ENCODE measurements at places on chromosomes 4 and X.

DNA sequence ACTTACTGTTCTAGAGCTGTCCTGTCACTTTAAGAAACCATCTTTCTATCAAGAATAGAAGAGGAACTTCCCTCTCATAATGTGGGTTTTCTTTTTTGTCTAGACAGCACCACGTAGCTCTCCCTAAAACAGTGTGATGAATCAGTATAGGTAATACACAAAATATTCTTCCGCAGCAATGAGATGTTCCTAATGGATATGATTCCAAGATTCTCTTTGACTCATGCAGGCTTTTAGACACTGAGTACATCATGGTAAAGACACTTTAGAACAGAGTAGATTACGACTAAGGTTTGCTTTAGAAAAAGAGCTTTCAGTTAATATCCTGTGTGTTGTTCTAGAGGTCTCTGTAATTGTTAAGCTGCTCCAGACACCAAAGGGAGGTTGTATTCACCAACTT is 69.8 kb downstream of the PTTG2 start:
- DNase-seq = no peak

DNA sequence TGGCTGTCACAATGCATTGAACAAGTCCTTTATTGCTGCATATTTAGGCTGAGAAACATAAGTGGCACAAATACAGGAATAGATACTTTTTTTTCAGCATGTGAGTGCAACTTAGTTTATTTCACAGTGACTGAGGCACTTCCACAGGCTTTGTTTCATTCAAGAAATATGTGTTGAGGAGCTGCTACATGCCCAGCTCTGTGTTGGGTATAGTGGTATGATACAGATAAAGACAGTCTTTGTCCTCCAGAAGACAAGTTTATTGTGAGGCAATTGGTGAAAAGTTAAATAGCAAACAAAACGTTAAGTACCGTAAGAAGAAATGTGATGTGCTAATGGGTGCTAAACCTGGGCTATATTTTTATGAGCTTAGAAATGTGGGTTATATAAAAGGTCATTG is 186.4 kb downstream of the SPRY1 start:
- no peak for DNase-seq

GRCh38 chr4:87624698-87625097 is 16.4 kb downstream of the DSPP start:
- no peak for DNase-seq

DNA sequence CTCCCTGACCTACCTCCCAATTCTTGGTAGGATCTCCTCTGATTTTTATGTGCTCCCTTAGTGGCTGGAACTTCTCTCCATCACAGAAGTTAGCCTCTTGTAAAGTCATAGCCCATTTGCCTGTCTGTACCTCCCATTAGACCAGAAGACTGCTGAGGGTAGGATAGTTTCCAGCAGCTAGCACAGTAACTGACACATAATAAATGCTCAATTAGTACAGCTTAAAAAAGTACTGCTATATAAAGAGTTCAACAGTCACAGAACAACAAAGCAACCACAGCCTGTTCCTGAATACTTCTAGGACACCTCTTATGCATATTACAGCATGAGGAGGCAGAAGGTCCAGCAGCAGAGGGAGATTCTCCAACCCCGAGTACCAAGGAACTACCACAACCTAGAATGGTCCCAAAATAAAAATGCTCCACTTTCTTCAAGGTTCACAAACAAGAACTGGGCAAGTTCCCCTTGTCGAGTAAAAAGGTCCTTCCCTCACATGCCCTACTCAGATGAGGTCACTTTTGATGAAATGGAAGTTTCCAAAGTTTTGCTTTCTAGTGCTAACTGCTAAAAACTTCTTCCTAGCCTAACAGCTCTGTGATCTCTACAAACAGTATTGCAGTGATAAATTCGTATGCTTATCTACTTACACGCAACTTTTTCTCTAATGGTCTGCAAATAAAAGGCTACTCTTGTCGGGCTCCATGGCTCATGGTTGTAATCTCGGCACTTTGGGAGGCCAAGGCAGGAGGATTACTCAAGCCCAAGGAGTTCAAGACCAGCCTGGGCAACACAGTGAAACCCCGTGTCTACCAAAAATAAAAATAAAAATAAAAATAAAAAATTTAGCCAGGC is 12.8 kb downstream of the MECP2 start:
- no peak for DNase-seq

DNA sequence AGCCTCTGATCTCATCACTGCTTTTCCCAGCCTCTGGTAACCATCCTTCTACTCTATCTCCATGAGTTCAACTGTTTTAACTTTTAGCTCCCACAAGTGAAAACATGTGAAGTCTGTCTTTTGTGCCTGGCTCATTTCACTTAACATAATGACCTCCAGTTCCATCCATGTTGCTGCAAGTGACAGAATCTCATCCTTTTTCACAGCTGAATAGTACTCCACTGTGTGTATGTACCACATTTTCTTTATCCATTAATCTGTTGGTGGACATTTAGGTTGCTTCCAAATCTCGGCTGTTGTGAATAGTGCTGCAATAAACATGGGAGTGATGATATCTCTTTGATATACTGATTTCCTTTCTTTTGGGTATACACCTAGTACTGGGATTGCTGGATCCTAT is 109.5 kb downstream of the FRYL start:
- no peak for DNase-seq

DNA sequence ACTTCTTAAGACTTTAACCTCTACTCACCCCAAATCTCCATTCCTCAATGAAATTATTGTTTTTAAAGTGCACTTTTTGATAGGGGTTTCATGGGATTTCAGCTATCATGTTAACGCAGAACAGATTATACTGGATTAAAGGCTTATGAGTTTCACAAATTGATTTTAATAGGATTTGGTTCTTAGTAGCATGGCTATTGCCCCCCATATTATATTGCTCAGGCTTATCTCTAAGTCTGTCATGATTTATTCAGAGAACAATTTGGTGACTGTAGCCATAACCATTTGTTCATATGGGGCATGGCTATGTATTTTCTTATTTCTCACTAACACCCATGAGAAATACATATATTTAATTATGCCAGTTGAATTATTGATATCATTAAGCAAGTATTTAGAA is 57.0 kb downstream of the MND1 start:
- no peak for DNase-seq

- DNase-seq = no peak
Observed at GRCh38 chrX:9940421-9940820, 26.7 kb upstream of the CLDN34 start.

GRCh38 chr4:172157946-172158345 is 344.7 kb downstream of the GALNTL6 start:
- DNase-seq = no peak

GRCh38 chr4:3461515-3462291 is 1.4 kb upstream of the DOK7 start:
- DNase-seq = no peak

GRCh38 chr4:147916351-147916750 is 184.5 kb downstream of the ARHGAP10 start:
- DNase-seq = no peak

DNA sequence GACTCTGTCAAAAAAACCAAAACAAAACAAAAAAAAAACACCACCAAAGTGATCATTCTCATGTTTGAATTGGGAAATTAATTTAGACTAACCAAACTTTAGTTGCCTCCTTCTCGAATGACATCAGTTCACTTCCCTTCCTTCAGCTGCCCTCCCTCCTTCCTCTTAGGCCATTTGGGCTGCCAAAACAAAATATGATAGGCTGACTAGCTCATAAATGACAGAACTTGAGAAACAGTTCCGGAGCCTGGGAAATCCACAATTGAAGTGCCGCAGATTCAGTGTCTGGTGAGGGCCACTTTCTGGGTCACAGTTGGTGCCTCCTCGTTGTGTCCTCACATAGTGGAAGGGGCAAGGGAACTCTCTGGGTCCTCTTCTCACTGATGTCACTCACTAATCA is 16.1 kb upstream of the WAS start:
- DNase-seq = no peak

DNA sequence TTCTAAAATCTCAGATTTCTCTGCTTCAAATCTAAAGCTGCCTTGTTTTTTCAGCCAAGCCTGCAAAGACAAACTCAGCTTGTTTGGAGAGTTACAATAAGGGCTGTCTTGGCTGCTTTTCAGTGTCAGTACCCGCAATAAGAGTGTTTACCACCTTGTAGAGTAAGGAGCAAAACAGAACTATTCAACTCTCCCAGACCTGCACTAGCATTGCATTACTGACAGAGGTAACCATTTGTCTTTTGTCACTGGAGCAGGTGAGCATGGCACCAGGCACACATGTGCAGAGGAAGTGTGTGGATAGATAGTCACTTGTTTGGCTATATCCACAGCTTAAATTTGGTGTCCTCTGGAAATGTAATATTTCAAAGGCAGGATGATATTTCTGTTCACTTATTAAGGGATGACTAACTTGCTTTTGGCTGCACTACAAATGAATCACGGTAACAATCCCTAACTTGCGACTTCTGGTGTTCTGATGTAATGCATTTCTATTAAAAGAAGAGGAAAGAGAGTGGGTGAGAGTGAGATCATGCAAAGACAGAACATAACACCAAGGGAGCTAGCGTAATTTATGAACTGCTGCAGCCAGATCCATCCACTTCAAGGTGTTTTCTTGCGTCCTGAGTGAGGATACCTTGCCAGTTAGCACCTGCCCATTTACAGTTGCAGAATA is 38.6 kb downstream of the PTCHD1 start:
- DNase-seq = no peak

DNA sequence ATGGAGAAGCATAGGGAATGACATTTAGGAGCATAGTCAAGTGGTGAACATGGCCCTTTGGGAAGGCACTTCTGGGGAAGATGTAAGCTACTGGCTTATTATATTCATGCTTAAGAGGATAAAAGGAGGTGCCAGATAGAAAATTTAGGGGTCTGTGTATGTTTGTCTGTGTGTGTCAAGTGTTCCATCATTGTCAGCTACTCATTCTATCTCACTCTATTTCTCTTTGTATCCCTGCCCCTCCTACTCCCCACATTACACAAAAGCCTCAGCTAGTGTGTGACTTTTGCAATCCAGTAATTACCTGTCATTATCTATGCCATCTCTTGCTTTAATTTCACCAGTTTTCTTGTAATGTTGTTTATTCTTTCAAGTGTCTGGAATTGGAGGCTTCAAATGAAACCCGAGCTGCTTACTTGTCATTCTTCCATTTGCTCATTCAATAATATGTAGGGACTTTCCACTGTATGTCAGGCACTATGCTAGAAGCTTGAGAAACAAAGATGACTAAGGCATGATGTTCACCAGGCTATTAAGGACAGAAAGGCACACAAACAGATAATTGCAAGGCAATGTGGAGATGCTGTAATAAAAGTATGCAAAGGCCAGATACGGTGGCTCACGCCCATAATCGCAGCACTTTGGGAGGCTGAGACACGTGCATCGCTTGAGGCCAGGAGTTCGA is 229.8 kb upstream of the TEX13C start:
- no peak for DNase-seq

- DNase-seq = no peak
Observed at GRCh38 chrX:2848871-2849301, 20.2 kb downstream of the GYG2 start.

DNA sequence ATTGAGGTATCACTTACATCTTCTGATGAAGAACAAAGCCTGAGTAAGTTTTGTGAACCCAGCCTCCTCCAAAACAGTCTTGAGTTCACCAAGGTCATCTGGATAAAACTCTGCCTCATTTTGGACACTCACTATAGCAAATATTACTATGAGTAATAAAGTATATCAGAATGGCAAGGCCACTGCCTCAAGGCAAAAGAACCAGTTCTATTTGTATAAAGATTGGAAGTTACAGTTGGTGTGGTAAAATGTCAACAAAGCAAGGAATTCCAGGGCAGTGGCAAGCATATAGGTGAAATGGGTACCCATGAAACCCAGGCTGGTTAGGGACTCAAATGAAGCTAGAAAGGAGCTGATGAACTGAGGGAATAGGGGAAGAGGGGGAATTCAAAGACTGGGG is 2.4 kb upstream of the ARHGEF6 start:
- DNase-seq = no peak

GRCh38 chr4:90715242-90715641 is 588.0 kb downstream of the CCSER1 start:
- no peak for DNase-seq

GRCh38 chrX:130100180-130100579 is 10.1 kb downstream of the ELF4 start:
- DNase-seq = no peak

- no peak for DNase-seq
Observed at GRCh38 chrX:130826249-130826648, 76.8 kb downstream of the ENOX2 start.

Data from right forelimb (tissue), 1 donor.